AG08396 (cell line): ENCODE measurements at places on chromosomes 12 and 14.

- no peak for DNase-seq
Measured at GRCh38 chr14:52319919-52320318, 5.8 kb downstream of the PTGER2 start.

- DNase-seq = no peak
Measured at GRCh38 chr12:28294300-28294699, 104.0 kb downstream of the CCDC91 start.

GRCh38 chr14:27367345-27367744 is 769.5 kb upstream of the NOVA1 start:
- DNase-seq = no peak

DNA sequence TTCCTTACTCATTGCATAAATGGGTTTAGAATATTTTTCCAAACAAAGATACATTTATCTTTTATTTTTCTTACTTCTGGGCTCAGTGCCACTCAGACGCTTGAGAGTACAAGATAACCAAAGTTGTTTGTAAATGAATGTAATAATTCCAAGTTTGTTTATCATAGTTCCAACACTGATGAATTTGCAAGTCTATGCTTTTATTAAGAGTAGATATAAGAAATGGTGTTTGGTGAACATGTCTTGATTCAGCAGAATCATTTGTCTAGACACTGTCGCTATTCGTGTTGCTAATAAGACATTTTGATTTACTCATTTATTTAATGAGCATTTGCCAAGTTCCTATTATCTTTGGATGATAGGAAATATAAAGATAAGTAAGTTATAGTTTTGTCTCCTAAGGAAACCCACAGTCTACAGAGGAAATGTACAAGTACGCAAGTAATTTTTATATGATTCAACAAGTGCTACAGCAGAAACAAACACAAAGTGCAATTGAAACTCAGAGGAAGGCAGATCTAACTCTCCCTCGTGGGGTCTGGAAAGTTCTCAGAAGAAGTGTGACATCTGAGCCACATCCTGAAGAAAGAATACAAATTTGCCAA is 132.8 kb upstream of the FSCB start:
- DNase-seq = no peak

- DNase-seq = no peak
Measured at GRCh38 chr14:52069307-52070050, 620 bp upstream of the NID2 start.

- DNase-seq = no peak
Measured at GRCh38 chr14:23450379-23450778, 14.9 kb upstream of the MYH7 start.

DNA sequence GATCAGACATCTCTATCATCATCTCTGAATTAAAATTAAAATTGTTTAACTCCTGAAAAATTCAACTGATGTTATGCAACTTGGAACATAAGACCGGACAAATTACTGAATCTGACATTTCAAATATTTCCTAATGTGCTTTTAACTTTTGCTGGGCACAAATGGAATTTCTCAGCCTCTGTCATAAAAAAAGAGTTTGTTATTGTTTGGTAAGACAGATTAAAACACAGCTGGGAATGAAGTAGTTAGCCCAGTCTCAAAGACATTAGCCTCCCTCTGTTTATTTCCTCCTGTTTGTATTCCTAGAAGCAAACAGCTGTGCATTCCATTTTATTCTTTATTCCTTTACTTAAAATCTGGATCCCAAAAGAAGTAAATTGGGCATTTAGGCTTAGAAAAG is 29.4 kb downstream of the PLEKHA5 start:
- no peak for DNase-seq

DNA sequence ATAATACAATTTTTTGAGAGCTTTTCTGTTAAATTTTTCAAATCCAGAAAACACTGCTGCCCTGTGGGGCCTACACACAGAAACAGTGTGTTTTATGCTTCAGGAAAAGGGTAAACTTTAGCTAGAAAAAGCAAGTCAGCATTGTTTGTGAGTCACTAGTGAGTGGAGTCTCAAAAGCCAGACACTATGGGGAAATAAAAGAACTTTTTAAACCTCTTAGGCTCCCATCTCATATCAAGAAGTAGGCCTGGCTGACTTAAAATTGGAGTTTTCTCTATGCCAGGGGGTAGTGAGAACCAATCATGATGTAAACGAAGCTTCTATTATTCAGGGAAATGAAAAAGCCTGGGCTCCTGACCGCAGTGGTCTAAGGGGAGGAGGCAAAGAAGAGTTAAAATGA is 12.6 kb downstream of the GPR65 start:
- DNase-seq = no peak

GRCh38 chr12:212715-213526 is 1.0 kb downstream of the SLC6A12 start:
- peak; percentile 39 for DNase-seq

DNA sequence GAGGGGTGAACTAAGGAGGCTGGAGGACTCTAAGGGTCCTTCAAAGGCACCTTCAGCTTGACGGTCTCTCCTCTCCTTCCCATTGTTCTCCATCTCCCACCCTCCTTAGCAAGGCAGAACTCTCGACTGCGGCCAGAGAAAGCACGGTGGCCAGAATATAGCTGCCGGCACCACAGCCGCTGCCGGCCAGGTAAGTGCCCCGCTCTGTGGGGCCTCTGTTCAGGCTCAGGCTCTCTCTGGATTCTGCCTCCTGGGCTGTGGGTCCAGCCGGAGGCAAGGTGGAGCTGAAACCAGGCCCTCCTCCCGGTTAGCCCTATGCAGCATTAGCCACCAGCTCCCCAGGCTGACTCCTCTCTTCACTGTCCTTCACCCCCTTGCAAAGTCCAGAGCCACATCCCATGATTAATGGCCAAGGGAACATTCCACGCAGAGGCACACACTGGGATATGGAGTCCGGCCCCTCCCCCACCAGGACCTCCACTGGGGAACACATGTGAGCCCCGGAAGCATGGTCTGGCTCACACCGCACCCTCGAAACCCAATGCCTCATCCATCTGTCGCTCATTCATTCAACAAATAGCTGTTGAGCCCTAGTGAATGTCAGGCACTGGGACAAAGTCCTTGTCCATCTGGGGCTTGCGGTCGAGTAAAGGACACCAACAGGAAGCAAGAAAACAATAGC is 25.2 kb downstream of the LTBP2 start:
- no peak for DNase-seq

- DNase-seq = peak; percentile 87
Measured at GRCh38 chr14:22871224-22872032, at the start of gene LRP10. TSS of gene LRP10 (plus strand) at chr14:22871740. CDS start at chr14:22872304, 564 bp downstream.

DNA sequence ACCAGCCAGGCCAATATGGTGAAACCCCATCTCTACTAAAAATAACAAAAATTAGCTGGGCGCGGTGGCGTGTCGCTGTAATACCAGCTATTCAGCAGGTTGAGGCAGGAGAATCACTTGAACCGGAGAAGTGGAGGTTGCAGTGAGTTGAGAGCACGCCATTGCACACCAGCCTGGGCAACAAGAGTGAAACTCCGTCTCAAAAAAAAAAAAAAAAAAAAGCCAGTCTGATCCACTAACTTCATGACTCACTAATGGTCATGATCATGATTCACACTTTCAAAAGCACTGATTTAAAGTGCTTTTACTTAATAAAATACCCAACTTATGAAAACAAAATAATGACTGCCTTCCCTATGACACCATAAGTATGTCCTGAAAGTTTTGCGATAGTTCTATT is 38.4 kb upstream of the CPM start:
- DNase-seq = peak; percentile 37

- no peak for DNase-seq
Measured at GRCh38 chr12:103379670-103380069, 116.1 kb downstream of the C12orf42 start.

DNA sequence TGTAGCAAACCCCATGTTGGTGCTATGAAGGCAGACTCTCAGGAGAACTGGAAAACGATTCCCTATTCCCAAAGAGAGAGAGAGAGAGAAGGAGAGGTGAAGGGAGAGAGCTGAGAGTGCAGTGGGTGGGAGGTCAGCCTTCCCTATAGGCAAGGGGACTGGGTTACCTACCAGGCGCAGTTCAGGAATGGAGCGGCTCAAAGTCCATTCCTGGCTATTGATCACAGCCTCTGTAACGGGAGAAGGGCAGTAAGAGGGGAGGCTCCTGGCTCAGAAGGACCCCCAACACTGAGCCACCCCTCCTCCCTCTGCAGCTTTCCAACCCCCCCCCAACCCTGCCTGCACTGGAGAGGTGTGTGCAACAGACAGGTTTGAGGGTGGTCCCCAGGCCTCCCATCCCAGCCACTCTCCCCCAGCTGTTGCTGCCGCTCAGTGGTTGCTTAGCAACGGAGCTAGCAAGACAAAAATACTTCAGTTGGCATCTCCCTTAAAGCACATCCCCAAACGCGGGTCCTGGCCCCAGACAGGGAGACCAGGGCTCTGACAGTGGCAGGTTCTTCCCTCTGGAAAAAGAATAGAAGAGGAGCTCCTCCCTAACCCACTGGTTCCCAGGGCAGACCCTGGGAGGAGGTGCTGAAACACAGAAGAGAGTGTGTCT is 3.2 kb downstream of the AGAP2 start:
- DNase-seq = no peak
